Dorsolateral prefrontal cortex (tissue), 122 donors: ENCODE measurements at places on chromosomes 12 and 14.
A peak's percentile ranks its signal among the peaks of the same experiment; 100 is the strongest.

GRCh38 chr14:39884091-39884490, 451.9 kb upstream of the FBXO33 start:
- no peak for DNase-seq

- no peak for DNase-seq
Observed at GRCh38 chr12:132427999-132428935, 61.7 kb upstream of the FBRSL1 start.

DNA sequence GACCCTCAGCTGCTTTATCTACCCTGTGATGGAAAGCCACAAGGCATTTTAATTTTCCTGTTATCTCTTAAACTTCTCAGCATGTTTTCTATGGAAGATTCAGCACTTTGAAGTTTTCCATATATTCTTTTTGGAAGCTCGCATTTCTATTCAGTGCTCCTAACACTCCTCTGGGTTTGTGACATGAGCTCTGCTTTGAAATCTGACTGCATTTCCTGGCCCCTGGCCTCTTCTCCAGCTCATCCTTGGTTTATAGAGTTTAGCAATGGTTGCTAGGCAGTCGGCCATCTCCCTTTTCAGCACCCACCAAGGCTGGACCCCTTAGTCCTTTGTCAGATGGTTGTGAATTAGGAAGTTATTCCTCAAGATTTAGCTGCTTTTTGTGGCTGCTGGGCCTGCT, 150.6 kb downstream of the KCNA5 start:
- DNase-seq = no peak

GRCh38 chr14:26370115-26370514, 227.7 kb downstream of the NOVA1 start:
- no peak for DNase-seq

DNA sequence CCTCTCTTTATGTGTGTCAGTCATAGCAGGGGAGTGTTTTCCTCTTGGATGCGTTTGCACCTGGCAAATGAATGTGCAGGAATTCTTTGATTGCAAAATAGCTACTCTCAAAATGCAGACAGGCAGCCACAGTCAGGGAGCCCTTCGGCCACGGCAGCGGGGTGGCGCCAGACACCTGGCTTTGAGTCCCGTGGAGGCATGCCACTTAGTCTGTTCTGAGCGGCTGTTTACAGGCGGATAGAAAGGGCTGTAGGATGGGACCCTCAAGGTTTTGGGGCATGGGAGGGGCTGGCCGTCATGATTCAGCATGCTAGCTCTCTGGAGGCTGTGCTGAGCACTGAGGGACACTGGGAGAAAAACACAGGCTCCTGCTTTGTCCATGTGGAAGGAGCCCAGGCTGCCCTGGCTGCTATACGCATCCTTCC, 117.1 kb downstream of the SLC25A47 start:
- DNase-seq = peak; percentile 82
